CD4-positive, alpha-beta memory T cell (primary cell): ENCODE measurements at places on chromosomes 2 and 18.

GRCh38 chr2:46157072-46157965, 139.9 kb upstream of the EPAS1 start:
- DNase-seq = no peak

GRCh38 chr2:11495844-11496681, 30.1 kb upstream of the E2F6 start:
- no peak for DNase-seq

DNA sequence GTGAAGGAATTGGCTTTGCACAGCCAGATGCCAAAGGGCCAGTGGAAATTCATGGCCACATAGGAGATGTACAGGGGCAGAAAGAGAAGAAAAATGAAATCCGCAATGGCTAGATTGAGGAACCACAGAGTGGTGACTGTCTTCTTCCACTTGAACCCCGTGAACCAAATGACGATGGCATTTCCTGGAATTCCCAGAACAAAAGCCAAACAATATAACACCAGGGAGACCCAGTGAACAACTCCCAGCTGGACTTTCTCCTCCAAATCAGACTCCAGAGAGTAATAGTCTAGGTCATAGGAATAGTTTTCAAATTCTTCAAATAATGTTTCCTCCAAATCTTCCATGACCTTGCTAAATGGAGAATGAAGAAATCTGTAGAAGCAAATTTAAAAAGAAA, 17.2 kb downstream of the EEF1B2 start:
- DNase-seq = no peak

- no peak for DNase-seq
These were observed 225.0 kb downstream of the TTC32 start for GRCh38 chr2:19676770-19677169.

- no peak for DNase-seq
These were observed 96.6 kb downstream of the CPO start for GRCh38 chr2:207035875-207036274.

GRCh38 chr2:205403244-205403825, 279.0 kb upstream of the NRP2 start:
- no peak for DNase-seq

GRCh38 chr2:239745386-239746227, 279.5 kb downstream of the NDUFA10 start:
- DNase-seq = no peak

DNA sequence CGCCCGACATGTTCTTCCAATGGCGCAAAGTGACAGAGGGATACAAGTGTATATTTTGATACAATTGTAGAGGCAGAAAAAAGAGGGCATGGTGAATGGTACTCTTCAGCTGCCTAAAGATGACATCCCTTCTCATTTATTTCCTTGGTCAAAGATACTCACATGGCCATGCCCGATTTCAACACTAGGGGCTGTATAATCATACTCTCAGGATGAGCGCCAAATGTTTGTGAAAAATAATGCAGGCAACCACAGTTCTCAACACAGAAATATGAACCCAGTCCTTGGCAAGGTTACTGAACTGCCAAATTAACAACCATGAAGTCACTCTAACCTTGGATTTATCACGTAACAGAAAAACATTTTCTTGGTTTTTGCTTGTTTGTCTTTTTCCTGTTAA, 204.4 kb downstream of the CCDC102B start:
- no peak for DNase-seq

- DNase-seq = no peak
These were observed 130.3 kb upstream of the LHCGR start for GRCh38 chr2:48885841-48886240.

GRCh38 chr18:10213526-10213925, 240.9 kb upstream of the APCDD1 start:
- no peak for DNase-seq

- no peak for DNase-seq
These were observed 55.3 kb upstream of the ID2 start for GRCh38 chr2:8626572-8626971.

GRCh38 chr2:190497428-190497827, 37.1 kb downstream of the NEMP2 start:
- no peak for DNase-seq

DNA sequence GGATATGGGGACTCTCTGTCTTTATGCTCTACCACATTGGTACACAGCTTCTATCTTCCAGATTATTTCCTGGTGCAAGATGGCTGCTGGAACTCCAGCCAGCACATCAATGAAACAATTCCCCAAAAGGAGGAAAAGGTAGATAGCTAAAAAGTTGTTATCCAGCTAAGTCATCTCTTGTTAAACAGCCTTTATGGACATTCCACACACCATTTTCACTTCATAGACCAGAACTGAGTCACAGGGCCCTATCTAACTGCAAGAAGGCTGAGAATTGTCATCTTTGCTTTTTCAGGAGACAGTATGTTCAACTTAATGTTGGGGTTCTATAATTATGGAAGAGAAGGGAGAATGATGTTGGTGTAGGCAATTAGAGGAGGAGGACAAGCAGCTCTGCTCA, 133.3 kb upstream of the NOSTRIN start:
- DNase-seq = no peak

DNA sequence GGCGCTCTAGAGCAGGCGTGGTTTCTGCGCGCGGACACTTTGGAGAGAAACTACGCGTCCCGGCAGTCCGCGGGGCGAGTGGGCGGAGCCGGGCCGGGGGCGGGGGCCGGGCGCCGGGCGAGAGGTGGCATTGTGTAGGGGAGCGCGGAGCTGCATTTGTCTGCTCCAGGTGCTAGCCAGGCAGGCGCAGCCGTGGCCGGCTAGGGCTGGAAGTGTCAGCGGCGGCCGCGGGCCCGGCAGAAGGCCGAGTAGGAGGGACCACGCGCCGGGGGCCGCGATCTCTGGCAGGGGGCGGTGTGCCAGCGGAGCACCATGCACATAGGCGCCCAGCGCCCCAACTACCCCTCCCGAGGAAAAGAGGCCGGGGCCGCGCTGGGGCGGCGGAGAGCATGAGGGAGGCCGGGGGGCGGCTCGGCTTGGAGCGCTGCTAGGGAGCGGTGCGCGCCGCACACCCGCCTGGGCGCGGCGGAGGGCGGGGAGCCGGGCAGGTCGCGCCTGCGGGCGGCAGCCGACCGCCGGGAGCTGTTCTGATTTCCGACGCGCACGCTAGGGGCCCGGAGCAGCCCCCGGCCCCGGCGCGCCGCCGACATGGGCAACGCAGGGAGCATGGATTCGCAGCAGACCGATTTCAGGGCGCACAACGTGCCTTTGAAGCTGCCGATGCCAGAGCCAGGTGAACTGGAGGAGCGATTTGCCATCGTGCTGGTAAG, at the start of gene FMNL2:
TSS of gene FMNL2 (plus strand) at position 159 of the 710 bp plus-strand sequence.
- DNase-seq = peak; percentile 3

DNA sequence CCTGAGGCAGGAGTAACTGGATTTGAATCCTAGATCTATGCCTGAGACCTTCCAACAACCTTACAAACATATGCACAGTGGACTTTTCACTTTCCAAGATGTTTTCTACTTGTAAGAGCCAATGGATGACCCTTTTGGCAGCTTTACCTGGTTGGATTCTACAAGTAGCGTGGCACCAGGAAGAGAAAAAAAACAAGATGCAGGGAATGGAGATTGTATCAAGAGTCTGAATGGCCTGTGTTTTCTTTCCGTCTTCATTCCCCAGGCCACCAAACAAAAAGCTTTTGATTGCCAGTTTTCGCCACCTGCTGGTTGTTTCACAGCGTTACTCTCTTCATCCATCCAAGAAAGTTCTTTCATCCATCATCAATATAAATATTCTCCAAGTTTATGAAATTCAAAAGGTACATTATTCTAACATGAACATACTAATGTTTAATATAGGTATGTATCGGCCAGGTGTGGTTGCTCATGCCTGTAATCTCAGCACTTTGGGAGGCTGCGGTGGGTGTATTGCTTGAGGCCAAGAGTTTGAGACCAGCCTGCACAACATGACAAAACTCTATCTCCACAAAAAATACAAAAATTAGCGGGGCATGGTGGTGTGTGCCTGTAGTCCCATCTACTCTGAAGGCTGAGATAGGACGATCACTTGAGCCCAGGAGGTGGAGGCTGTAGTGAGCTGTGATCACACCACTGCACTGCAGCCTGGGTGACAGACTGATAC, 3.5 kb upstream of the BCL2 start:
- peak; percentile 66 for DNase-seq

DNA sequence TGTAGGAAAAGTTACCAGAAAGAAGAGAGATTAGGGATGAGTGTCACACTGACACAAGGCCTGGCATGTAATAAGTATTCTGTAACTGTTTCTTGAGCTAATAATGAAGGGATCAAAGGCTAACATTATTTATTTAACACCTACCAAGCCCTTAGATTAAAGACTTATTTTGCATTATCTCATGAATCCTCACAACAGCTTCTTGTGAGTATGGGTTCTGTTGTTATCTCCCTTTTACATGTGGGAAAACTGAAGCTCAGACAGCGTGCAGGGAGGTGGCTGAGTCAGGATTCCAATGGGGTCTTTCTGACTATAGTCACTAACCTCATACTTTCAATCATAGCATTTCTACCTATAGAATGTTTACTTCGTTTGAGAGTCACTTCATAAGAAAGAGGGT, 79.0 kb upstream of the PROKR1 start:
- DNase-seq = no peak
